ENCODE measurements at places on chromosomes 3 and 15.

- no peak for DNase-seq
Observed at GRCh38 chr3:160768031-160768430, 12.0 kb downstream of the PPM1L start.

- no peak for DNase-seq
Observed at GRCh38 chr15:64222573-64223366, 59.9 kb upstream of the PPIB start.

DNA sequence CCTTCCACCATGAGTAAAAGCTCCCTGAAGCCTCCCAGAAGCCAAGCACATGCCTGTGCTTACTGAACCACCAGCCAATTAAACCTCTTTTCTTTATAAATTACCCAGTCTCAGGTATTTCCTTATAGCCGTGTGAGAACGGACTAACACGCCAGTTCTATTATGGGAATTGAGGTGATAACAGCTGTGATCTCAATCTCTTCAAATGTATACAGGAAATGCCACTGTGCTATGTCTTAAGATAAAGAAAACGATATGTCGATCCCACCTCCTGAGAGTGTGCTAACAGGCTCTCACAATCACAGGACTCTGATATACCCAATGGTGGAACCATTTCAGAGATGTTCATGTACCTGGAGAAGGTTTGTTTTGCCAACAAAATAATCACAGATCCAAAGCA lies 26.2 kb downstream of the CHSY1 start:
- DNase-seq, result no peak

DNA sequence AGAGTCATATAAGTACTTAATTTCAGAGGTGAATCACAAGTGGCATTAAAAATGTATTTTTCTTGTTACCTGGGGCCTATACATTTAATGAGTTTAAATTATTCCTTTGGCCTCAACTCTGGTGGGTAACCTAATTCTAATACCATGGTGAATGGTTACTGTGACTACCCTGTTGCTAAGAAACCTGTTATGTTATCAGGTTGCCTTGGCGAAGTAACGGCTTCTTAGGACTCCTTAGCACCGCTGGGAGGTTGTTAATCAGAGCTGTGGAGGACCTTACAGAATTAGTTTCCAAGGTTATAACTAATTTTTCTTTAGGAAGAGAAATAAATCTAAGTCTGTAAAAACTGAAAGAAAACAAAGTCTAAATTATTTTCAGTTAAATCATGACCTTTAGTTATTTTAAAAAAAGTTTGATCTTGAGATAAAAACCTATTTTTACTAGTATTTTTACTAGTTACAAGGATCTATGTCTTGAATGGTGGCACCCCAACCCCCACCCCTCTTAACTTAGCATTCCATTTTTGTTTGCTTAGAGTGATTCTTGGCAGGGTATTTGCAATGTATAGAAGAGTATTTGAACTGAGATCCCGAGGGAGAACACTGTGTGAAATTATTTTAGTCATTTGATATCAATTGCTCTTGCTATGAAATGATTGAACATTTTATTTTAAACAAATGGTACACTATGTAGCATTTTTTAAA lies 155.5 kb downstream of the FNDC3B start:
- no peak for DNase-seq

GRCh38 chr3:4406746-4407568 lies 60.1 kb downstream of the SUMF1 start:
- no peak for DNase-seq

- no peak for DNase-seq
Observed at GRCh38 chr15:52717924-52718323, 38.7 kb upstream of the ATOSA start.

GRCh38 chr15:67836134-67836455 lies 3.8 kb downstream of the RNU6-1 start:
- no peak for DNase-seq

DNA sequence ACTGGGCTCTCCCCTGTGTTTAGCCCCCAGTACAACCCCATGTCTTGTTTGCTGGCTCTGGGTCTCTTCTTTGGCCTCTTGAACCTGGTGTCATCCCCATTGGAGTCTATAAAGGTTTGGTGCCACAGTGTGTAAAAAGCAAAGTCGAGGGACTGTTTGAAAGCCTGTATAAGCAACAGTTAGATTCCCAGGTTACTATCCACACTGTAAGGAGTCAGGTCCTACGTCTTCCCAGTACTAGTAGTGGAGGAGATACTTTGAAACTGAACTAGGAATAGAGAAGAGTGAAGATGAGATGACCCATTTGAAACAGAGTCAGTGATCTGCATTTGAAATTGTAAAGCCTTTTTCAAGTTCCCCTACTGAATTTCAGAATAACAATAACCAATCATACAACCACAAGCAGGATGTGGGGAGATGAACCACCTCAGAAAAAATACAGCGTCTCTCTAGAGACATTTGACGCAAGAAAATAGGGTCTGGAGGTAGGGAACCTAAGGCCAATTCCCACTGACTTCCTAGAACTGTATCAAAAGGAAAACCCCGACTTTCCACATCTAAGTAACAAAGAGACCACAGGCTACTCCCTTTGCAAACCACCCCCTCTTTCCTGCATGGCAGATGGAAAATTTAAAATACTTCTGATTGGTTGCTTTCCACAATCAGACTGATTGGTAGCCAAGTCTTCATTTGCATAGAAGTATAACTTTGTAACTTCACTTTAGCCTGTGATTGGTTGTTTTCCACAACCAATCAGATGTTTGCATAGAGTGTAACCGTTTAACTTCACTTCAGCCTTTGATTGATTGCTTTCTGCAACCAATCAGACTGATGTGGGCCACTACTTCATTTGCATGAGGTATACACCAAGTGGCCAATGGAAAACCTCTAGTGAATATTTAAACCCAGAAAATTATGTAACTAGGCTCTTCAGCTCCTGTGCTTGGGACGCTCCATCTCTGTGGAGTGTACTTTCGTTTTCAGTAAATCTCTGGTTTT lies 49.9 kb upstream of the NEDD4 start:
- no peak for DNase-seq

GRCh38 chr3:39593341-39593740 lies 125.9 kb downstream of the MOBP start:
- DNase-seq, result no peak

- DNase-seq, result no peak
Observed at GRCh38 chr15:45091161-45091560, 22.8 kb downstream of the DUOX2 start.

GRCh38 chr3:12759693-12760565 lies 870 bp upstream of the TMEM40 start:
- no peak for DNase-seq

DNA sequence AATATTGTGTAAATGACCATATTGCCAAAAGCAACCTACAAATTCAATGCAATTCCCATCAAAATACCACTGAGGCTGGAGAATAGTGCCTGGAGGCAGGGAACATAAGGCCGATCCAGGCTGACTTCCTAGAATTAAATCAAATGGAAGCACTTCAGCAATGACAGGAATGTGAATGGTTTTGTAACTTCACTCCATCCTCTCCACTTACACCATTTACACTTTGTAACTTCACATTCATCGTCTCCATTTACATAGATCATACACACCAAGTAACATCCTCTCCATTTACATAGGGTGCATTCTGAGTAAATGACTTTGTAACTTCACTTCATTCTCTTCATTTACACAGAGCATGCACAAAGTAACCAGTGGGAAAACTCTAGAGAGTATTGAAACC lies 11.6 kb downstream of the STRIT1 start:
- DNase-seq, result no peak

DNA sequence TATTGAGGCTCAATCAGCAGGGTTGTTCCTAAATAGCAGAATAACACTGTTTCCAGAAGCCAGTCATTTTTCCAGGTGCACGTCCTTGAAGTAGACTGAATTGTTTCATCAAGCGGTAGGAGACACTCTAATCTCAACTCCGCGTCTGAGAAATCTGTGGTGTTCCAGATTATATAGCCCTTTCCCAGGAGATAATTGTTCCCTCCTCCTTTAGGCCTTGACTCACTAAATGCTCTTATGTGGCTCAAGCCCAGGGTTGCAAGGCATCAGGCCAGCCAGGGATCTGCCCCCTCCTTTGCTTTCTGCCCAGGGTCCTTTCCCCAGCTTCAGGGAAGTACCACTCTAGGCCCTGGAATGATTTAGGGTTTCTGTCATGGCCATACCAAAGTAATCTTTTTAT lies 5.7 kb upstream of the HLTF start:
- DNase-seq, result no peak

- no peak for DNase-seq
Observed at GRCh38 chr3:145448436-145448835, 712.5 kb downstream of the PLOD2 start.

- no peak for DNase-seq
Observed at GRCh38 chr15:49693498-49693897, 72.7 kb downstream of the DTWD1 start.

- no peak for DNase-seq
Observed at GRCh38 chr15:44069489-44069888, 125.6 kb downstream of the FRMD5 start.

GRCh38 chr3:100775226-100775625 lies 65.9 kb downstream of the TFG start:
- no peak for DNase-seq

GRCh38 chr3:56453011-56453410 lies 15.3 kb downstream of the ERC2 start:
- no peak for DNase-seq

DNA sequence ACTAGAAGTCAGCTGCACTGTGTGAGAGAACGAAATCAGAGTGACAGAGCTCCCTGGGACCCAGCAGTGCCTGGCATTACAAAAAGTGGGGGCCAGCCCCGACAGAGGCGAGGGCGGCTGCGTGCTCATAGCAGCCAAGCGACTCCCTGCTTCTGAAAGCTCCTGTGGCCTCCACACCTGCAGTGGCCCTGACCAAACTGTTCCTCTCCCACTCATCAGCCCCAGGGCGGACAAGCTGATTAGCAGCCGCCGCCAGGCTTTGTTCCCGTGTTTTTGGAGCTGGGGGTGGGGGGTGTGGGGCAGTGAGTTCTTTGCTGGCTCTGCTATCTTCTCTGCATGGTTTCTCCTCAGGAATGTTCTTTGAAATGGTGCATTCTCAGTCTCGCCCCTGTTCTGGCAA lies 58.1 kb downstream of the DGKG start:
- no peak for DNase-seq

- DNase-seq, result no peak
Observed at GRCh38 chr3:161153480-161153879, 48.3 kb upstream of the B3GALNT1 start.

- DNase-seq, result no peak
Observed at GRCh38 chr3:87072446-87072845, 81.5 kb upstream of the VGLL3 start.

- no peak for DNase-seq
Observed at GRCh38 chr3:167714871-167715270, 19.8 kb downstream of the PDCD10 start.

- DNase-seq, result no peak
Observed at GRCh38 chr3:189298469-189299375, 127.0 kb downstream of the TPRG1 start.

DNA sequence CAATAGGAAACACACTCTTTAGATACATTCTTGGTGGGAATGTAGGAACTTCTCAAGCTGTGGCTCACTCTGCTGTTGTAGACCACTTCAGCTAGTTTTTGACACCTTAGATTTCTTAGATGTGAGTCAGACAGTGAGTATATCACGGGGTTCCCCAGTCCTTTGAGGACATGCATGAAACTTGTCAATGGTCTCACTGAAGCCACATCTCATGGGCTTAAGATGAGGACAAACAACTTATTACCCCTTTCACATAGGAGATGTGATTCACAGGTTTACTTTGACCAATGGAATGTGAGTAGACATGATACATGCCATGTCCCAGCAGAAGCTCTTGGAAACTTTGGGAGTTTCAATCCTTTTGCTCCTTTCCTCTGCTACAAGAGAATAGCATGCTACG lies 325.5 kb downstream of the CHST2 start:
- DNase-seq, result no peak

GRCh38 chr15:59155431-59155830 lies 50.5 kb downstream of the CCNB2 start:
- no peak for DNase-seq

DNA sequence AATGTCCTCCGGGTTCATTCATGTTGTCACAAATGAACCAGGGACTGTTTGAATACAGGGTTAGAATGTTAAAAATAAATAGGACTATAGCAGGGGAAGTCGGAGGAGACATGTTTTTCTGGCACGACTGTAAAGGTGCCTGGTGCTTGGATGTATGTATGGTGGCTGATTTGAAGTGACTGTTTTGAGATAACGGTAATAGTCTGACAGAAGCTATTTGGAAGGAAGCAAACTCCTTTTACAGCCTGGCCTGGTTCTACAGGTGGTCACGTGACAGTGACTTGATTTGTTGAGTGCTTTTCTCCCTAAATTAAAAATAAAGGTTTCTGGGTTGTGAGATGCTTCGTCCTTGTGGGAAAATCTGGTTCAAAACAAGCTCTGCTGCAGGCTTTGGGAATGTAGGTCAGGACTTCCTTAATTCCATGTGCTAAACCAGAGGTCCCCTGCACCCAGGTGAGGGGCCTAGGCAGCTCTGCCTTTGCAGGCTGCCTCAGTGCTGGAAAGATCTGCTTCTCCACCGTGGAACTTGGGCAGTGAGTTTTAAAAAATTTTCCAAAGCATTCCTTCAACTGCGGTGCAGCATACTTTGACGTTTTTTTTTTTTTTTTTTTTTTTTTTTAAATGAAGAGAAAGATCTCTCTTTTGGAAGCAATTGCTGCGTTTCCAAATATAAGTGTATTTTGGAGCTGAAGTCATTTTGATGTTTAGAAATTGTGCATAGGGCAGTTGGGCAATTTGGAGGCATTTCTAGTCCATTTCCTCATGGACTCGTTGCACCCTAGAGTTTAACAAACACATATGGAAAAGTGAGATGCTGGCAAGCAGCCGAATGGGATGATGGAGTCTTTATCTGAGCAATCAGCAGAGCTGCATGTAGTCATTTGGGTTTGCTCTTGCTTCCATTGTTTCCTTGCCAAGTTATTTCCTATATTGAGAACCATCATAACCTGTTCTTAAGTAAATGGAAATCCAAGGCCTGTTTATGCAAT lies 30.9 kb downstream of the ITPR1 start:
- DNase-seq, result no peak

DNA sequence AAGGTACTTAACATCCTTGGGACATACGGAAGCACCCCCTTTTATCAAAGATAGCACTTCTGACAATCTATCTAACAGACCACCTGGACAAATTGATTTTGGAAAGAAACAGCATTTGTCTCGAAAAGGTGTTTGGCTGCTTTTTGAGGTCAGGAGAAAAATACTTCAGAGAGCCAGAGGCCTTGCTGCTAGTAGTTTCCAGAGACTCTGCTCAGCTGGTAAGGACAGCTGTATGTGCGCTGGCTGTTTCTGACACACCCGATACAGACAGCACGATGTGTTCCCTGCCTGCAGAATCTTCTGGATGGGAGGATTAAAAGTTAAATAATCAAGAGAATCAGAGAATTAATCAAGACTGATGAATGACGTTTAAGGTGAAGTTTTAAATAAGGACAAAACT lies 15.6 kb upstream of the GYG1 start:
- DNase-seq, result no peak

GRCh38 chr3:21729888-21730459 lies 21.0 kb downstream of the ZNF385D start:
- DNase-seq, result no peak

DNA sequence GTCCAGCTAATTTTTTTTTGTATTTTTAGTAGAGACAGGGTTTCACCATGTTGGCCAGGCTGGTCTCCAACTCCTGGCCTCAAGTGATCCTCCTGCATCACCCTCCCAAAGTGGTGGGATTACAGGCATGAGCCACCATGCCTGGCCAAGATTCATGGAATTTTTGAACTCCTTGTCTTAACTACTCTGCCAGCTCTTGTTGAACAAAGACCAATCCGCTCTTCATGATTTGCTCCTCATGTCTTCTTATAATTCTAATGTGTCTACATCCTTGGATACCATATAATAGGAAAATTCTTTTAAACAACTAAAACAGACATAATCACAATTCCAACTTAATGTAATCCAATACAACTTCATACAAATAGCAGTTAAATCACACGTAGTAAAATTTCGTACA lies 21.3 kb downstream of the UBA5 start:
- no peak for DNase-seq
